ENCODE measurements at places on chromosomes 7 and 10. TPM values are rescaled to one million over a fixed set of nuclear protein-coding genes. Genes with fewer than 3 reads are reported as not detected.

DNA sequence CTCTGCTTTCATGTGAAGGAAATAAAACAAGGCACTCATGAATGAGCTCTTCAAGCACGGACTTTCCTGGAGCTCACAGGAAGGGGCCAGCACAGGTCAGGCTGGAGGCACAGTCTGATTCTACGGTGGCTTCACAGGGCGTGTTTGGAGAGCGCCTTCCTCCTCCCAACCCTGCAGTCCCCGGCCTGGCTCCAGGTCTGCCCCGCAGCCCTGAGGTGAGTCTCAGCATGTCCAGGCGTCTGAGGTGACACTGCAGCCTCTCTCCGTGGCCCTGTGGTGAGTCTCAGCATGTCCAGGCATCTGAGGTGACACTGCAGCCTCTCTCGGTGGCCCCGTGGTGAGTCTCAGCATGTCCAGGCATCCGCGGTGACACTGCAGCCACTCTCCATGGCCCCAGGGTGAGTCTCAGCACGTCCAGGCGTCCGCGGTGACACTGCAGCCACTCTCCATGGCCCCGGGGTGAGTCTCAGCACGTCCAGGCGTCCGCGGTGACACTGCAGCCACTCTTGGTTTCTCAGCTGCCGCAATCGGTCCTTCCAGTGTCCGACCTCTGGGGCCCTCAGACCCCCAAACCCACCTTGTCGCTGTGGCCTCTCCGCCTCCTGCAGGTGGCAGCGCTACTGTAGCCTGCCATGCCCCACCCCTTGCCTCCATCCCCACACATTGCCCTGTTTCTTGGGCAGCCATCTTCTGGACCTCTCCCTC is 381.7 kb downstream of the DNAJB6 start:
- no peak for DNase-seq

- no peak for DNase-seq
Measured at GRCh38 chr7:24967696-24968095, 12.3 kb downstream of the OSBPL3 start.

- no peak for DNase-seq
Measured at GRCh38 chr10:24701447-24701846, 22.2 kb downstream of the ARHGAP21 start.

DNA sequence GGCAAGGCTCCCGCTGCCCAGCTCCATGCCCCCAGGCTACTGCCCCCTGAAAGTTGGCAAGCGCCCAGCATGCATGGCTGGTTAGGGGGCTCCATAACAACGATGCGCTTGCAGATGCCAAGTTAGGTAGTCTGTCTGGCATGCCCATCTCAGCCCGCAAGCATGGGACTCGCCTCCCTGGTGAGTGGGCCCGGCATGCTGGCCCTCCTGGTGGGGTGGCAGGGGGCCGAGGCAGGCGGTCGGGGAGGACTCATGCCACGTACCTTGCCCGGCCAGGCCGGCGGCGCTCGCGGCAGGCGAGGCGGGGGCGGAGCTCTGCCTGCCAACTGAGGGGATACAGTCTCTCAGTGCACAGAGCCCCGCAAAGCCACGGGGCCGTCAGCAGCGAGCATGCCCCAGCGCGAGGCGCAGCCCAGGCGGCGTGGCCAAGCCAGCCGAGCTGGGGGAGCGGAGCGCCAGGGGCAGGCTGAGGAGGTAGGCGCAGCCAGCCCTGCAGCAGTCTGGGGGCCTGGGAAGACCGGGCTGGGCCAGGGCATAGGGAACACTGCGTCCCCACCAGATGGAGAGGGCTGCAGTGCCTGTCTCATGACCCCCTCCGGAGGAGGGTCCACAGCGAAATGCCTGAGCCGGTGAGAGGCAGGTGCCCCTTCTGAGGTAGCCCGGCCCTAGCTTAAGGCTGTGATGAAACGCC is 28.0 kb upstream of the NDST2 start:
- no peak for DNase-seq

- DNase-seq, result no peak
Measured at GRCh38 chr7:84664626-84665025, 470.0 kb upstream of the SEMA3A start.

DNA sequence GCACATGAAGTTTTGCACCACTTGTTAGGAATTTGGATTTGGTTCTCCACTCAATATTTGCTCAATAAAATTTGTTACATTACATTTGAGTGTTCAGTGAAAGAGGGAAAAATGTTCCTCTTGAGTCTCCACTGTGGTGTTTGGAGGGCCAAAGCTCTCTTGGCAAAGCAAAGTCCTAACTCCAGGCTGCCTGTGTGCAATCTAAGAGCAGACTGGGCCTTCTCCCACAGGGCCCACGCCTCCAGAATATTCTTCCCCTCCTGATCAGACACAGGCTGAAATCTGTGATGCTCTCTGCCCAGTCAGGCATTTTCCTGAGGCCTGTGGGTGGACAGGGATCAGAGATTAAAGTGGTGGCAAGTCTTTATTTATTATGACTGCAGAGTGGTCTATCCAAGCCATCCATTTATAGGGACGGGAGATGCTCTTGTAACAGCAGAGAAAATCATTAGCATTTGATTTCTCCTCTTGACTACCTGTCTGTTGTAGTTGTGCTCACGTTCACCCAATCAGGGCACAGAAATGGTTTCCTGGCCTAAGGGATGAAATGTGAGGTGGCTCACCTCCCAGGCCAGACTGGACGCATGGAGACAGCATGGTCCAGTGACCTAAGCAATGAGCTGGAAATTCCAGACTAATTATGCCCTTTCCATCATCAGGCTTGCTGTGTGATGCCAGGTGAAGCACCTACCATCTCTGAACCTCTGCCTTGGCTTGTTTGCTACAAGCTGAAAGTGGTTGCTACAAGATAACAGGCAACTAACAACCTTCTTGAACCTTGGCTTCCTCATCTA is 147.1 kb upstream of the NRBF2 start:
- DNase-seq, result no peak

DNA sequence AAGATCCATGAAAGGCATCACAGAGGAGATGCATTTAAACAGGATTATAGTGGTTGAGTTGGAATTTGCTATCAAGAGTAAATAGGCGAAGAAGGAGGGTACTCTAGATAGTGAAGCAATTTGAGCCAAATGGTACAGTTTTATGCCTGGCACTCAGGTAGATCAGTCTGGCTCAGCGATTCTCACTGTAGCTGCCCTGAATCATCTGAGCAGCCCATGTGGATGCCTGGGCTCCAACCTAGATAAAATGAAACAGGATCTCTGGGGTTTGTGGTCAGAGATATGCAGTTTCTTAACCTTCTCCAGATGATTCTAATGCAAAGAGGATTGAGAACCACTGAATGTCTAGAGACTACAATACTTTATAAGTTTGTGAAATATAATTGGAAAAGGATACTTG is 282.0 kb upstream of the FZD1 start:
- DNase-seq, result no peak

DNA sequence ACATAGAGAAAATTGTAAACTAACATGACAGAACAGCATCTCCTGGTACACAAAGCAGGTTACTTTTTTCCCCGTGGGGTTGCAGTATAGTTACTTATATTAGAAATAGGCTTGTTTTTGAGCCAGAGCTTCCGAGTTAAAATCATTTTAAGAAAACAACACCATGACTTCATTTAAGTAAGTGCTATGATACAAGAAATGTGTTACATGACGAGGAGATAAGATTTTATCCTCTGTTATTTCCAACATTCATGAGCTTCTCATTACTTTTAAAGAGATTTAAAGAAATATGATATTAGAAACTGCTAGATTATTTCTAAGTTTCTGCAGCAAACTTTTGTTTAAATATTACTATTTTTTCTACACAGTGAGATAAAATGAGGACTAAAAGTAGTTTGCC is 968.7 kb downstream of the GATA3 start:
- DNase-seq, result no peak

AKR1C8 gene
- not detected for total RNA-seq

CAMK1D gene
- 10.0 TPM for total RNA-seq

UFSP1 gene
- total RNA-seq, result 4.0 TPM

SLC16A9 gene
- total RNA-seq, result 0.27 TPM

KCND2 gene
- not detected for total RNA-seq

SMO gene
- total RNA-seq, result 0.33 TPM
